Calu3 (cell line): ENCODE measurements at places on chromosomes 5 and 9. TPM values are rescaled to one million over a fixed set of nuclear protein-coding genes. Genes with fewer than 3 reads are reported as not detected.
A peak's percentile ranks its signal among the peaks of the same experiment; 100 is the strongest.

DNA sequence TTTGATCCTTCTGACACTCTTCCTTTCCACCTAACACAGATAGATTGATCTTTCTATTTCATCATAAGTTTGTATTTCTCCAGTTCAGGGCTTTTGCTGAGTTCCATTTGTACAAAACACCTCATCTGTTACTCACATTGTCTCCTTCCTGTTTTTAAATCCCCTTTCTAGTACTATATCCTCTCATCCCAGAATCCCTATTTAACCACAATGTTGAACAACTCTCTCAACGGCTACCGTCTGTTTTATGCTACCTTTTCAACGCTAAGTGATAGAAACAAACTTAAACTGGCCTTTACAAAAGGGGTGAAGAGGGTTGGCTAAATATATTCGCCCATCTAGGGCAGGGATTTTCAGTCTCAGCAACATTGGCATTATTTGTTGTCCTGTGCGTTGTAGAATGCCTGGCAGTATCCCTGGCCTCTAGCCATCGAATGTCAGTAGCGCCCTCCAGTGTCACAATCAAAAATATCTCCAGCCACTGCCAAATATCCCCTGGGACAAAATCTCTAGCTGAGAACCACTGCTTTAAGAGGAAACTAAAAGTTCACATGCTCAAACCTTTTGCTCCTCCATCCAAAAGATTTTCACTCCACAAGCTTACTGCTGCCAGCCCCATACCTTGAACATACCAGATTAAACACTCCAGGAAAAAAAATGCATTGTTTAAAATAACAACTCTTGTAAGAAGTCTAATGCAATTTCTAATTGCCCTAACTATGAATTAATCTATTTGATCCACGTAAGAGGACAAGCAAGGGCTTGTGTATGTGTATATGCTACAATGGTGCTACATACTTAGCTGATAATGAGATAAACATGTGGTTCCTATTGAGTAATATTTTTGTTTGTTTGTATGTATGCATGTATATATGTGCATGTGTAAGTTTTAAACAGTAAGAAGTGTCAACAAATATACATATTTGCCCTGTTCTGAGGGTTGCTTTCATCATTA, 344.0 kb downstream of the PTPRD start:
- no peaks in the 10 kb centered on the region for H3K27me3 ChIP-seq
- peak; percentile 28 for DNase-seq
- no peak overlapping the region for H3K27ac ChIP-seq
- H3K4me1 ChIP-seq: no peaks in the 10 kb centered on the region

- DNase-seq: no peak
- H3K36me3 ChIP-seq: no peaks in the 10 kb centered on the region
- H3K4me1 ChIP-seq: no peaks in the 10 kb centered on the region
- no peak overlapping the region for H3K4me3 ChIP-seq
- H3K27ac ChIP-seq: no peak overlapping the region
Observed at GRCh38 chr5:76180814-76181805, 97.9 kb downstream of the SV2C start.

The LURAP1L gene
- 48.7 and 52.7 TPM in 2 replicates for total RNA-seq

The KIAA0825 gene
- total RNA-seq: 1.4 and 1.9 TPM in 2 replicates
